Esophagus muscularis mucosa (tissue), 4 donors: ENCODE measurements at places on chromosomes 2 and 18. TPM values are rescaled to one million over a fixed set of nuclear protein-coding genes. Genes with fewer than 3 reads are reported as not detected.

TMEM87B gene
- total RNA-seq = 14.1 TPM

ATP6V1C2 gene
- not detected for total RNA-seq

ANO7 gene
- total RNA-seq = 1.3 TPM

DNA sequence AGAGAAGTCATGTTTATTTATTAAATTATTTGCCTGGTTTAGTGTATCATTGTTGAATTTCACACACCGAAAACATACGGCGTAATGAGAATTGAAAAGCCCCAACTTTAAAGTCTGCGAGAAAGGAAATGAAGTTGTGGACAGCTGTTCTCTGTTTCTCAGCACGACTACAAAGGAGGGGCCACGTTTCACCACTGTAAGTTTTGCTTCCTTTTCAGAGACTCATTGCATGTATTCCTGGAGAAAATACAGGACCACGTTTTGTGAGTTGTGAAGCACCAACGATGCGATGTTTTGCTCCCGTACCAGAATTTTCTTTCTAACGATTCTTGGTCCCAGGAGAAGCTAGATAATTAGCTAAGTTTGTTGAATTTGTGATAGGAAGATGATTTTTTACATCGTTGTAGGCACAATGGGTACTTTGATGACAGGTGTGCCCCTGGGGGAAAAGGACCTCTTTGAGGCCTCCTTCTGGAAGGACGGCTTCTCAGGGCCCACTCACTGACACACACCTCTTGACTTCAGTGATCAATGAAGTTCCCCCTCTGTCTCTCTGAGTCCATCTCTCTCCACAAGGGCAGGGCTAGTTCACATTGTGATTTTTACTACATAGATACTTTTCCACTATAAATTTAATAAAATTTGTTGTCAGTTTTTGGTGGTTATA lies 23.7 kb upstream of the ACKR3 start:
- no peak for DNase-seq
- H3K4me1 ChIP-seq = no peaks in the 10 kb centered on the region
- H3K36me3 ChIP-seq = no peaks in the 10 kb centered on the region
- H3K27me3 ChIP-seq = no peaks in the 10 kb centered on the region

DNA sequence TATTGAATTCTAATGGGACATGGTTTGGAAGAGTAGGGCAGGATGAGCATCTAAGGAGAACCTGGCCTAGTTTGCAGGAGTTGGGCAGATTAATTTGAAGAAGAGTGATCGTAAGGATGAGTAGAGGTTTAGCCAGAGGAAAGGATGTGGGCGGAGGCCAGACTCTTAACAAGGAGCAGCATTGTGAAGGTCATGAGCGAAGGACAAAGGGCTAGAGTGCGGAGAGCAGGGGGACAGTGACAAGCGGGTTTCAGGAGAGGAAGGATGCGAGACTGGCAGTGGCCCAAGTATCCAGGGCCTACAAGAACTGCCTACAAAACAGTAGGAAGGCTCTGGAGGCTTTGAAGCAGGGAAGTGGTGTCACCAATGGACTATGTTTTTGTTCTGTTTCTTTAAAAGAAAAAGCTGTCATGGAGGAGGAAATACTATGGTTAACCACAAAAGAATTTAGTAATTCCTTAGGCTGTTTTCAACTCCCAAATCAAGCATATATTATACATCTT lies 20.1 kb downstream of the SLC66A3 start:
- no peak overlapping the region for H3K4me3 ChIP-seq
- H3K27me3 ChIP-seq = no peaks in the 10 kb centered on the region
- H3K27ac ChIP-seq = no peak overlapping the region
- no peaks in the 10 kb centered on the region for H3K4me1 ChIP-seq
- no peak for DNase-seq

DNA sequence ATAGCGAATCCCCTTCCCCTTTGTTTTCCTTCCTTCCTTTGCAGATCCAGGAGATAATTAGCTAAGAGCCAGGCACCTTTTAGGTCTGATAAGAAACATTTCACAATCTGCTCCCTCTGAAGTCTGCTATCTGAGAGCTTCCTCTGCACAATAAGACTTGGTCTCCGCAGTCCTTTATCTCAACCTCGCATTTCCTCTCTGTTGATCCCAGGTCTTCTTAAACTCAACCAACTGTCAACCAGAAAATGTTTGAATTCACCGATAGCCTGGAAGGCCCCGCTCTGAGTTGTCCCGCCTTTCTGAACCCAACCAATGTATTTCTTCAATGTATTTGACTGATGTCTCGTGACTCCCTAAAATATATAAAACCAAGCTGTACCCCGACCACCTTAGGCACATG lies 78.4 kb upstream of the CTDP1 start:
- H3K27me3 ChIP-seq = peaks cover 3% of the 10 kb centered on the region
- H3K4me3 ChIP-seq = no peak overlapping the region
- DNase-seq = no peak
- no peaks in the 10 kb centered on the region for H3K36me3 ChIP-seq
- no peaks in the 10 kb centered on the region for H3K4me1 ChIP-seq
- no peak overlapping the region for H3K27ac ChIP-seq

DNA sequence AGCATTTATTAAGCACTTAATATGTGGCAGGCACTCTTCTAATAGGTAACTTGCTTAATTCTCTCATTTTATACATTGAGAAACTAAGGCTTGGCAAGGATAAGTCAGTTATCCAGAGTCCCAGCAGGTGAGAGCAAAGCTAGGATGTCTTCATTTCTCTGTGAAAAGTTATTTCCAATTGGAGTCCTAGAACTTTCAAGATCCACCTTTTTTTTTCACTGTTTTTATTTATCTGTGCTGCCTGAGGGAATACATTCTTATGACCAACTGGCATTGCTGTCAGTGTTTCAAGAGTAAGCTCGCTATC lies 56.2 kb upstream of the ETAA1 start:
- no peak for DNase-seq
- H3K27me3 ChIP-seq = no peaks in the 10 kb centered on the region
- no peaks in the 10 kb centered on the region for H3K36me3 ChIP-seq
- no peak overlapping the region for H3K27ac ChIP-seq
- H3K4me1 ChIP-seq = peaks cover 10% of the 10 kb centered on the region

GRCh38 chr2:90645-91312 lies 44.5 kb upstream of the FAM110C start:
- no peaks in the 10 kb centered on the region for H3K27me3 ChIP-seq
- H3K36me3 ChIP-seq = no peaks in the 10 kb centered on the region
- H3K4me1 ChIP-seq = no peaks in the 10 kb centered on the region
- no peak overlapping the region for H3K27ac ChIP-seq

DNA sequence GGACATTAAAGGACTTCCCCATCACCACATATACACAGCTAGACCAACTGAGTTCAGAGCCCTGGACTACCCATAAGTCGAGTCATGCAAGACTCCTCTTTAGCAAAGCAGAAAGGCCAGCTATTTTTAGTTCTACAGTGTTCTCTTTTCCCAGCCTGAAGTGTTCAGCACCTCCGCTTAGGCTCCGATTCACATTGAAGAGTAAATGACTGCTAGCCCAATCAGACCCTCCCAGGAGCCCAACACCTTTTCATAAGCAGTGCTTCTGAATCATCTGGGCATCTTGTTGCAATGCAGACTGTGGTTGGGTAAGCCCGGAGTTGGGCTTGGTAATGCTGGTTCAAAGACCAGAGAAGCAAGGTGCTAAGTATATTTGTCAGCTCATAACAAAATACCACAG lies 138.6 kb upstream of the MSH6 start:
- no peak overlapping the region for H3K27ac ChIP-seq
- no peak for DNase-seq
- no peaks in the 10 kb centered on the region for H3K36me3 ChIP-seq
- H3K4me1 ChIP-seq = no peaks in the 10 kb centered on the region

- no peaks in the 10 kb centered on the region for H3K27me3 ChIP-seq
- H3K36me3 ChIP-seq = no peaks in the 10 kb centered on the region
- peak overlapping the region; percentile 28 for H3K4me3 ChIP-seq
- peaks cover 40% of the 10 kb centered on the region for H3K4me1 ChIP-seq
- no peak for DNase-seq
- H3K27ac ChIP-seq = peak overlapping the region; percentile 87
These were observed 35.6 kb downstream of the PXDN start for GRCh38 chr2:1708476-1709334.
